ENCODE measurements at places on chromosomes 2 and 18. TPM values are rescaled to one million over a fixed set of nuclear protein-coding genes. Genes with fewer than 3 reads are reported as not detected.

DNA sequence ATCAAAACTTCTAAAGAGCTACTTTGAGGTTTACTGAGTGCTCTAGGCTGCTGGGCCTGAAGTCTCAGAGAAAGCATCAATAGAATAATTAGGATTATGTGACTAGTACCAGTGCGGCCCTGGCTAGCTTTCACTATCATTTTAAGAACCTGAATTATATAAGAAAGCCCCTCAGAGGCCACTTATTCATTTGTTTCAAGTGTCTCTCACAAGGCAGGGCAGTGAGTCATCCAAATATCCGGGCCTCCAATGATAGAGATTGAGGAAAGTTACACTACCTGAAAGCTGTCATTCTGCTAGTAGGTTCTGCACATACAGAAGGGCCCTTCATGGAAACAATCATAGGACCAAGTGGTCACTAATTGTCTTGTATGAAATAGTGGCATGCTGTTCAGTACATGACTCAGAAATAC is 193.1 kb downstream of the L3MBTL4 start:
- no peak overlapping the region for H3K4me3 ChIP-seq
- H3K4me1 ChIP-seq = no peaks in the 10 kb centered on the region
- no peak overlapping the region for H3K27ac ChIP-seq
- no peak for DNase-seq
- no peaks in the 10 kb centered on the region for H3K36me3 ChIP-seq

GRCh38 chr18:62450175-62450545 is 72.7 kb upstream of the ZCCHC2 start:
- H3K27me3 ChIP-seq = peaks cover 18% of the 10 kb centered on the region
- H3K36me3 ChIP-seq = no peaks in the 10 kb centered on the region
- peaks cover 10% of the 10 kb centered on the region for H3K4me1 ChIP-seq
- H3K4me3 ChIP-seq = no peak overlapping the region
- no peak for DNase-seq
- no peak overlapping the region for H3K27ac ChIP-seq

The CXXC1 gene
- 82.2 TPM for total RNA-seq

The RAB6C gene
- total RNA-seq = not detected

The COL3A1 gene
- total RNA-seq = 8,171 TPM

The IL1R2 gene
- total RNA-seq = not detected

The MAT2A gene
- total RNA-seq = 178 TPM

Measured in osteocyte (in vitro differentiated cells).